Fibroblast of skin of left quadriceps (primary cell): ENCODE measurements at places on chromosomes 7 and 10.

GRCh38 chr10:93081834-93082233, 8.1 kb downstream of the CYP26A1 start:
- no peak for DNase-seq

DNA sequence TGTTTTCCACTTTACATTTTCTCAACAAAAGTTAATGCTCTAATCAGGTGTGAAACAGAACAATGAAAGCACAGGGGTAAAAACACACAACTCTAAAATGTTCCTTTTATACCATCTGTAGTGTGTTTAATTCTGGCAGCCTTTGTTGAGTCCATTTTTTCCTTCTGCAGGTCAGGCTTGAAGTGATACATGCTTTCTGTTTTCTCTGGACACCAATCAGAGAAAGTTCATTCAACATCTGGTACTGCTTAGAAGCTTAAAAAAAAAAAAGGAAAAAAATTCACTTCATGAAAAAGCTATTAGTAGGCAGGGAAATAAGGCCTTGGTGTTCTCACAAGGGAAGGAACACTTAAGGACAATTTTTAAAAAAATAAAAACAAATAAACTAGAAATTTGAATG, 231.3 kb upstream of the RHOBTB1 start:
- peak; percentile 34 for DNase-seq

- DNase-seq, result peak; percentile 35
These were observed 15.6 kb upstream of the PPIF start for GRCh38 chr10:79331709-79332108.

GRCh38 chr10:90222372-90222771, 521.0 kb downstream of the KIF20B start:
- peak; percentile 90 for DNase-seq

- no peak for DNase-seq
These were observed 185.0 kb downstream of the TCF7L2 start for GRCh38 chr10:113135025-113135424.
